Fibroblast of the aortic adventitia (primary cell): ENCODE measurements at places on chromosomes 6 and 20. TPM values are rescaled to one million over a fixed set of nuclear protein-coding genes. Genes with fewer than 3 reads are reported as not detected.

Gene CST2
- 0.36 TPM in 1 of 2 replicates, not detected in the other for total RNA-seq

- DNase-seq: no peak
Measured at GRCh38 chr6:157242791-157243190, 80.5 kb downstream of the TMEM242 start.

DNA sequence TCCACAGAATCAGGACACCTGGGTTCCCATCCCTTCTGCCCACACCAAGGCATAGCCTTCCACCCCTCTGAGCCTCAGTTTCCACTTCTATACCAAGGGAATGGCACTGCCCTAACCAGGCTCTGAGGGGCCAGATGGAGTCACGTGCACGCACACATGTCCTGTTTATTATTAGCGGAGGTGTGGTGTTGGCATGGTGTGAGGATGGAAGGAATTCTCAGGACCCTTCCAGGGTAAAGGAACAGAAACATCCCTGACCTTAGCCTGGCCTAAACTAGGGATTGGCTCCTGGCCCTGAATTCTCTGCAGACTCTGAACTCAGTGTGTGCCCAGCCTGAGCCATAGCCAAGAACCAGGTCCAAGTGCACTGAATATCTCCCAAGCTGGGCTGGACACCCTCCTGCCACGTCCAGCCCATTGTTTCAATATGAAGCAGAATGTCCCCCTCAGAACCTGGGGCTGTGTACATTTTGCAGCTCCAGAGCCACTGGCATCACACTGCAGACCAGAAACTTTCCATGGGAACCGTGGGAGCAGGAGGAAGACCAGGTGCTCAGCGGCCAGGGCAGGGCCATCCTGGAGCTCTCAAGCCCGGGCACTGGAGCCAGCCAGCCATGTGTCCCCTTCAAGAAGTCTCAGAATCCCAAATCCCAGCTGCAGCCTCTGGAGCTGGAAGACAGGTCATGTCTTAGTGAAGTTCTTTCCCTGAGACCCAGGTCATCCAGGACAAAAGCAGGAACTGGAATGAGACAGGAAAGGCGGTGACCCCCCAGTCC is 208.4 kb downstream of the ANKRD60 start:
- no peak for DNase-seq

Gene KCNB1
- 0.27 and 0.41 TPM in 2 replicates for total RNA-seq

Gene BMP5
- total RNA-seq: not detected in 2 replicates

DNA sequence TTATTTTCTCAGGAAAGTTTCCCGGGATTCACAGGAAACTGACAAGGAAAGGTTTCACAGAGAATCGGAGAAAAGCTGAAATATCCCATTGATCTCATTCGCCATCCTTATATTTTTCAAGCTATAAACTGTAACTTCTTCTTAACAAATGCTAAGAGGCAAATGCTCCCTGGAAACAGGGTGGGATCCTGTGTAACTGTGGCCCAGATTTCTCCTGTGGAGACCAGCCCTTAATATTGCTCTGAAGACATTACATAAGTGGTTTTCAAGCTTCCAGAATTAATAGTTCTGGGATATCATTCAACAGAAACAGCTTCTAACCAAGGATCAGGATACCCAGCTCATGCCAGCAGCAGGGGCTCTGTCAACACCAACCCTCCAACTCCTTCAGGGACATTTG is 69.2 kb downstream of the THBS2 start:
- DNase-seq: no peak

Gene CCN6
- not detected in 2 replicates for total RNA-seq

Gene GSTA1
- not detected in 2 replicates for total RNA-seq

Gene MAN1A1
- total RNA-seq: 93.1 and 175 TPM in 2 replicates

Gene ADAM33
- 68.6 and 145 TPM in 2 replicates for total RNA-seq

GRCh38 chr6:24387818-24388217 is 14.9 kb upstream of the MRS2 start:
- no peak for DNase-seq

DNA sequence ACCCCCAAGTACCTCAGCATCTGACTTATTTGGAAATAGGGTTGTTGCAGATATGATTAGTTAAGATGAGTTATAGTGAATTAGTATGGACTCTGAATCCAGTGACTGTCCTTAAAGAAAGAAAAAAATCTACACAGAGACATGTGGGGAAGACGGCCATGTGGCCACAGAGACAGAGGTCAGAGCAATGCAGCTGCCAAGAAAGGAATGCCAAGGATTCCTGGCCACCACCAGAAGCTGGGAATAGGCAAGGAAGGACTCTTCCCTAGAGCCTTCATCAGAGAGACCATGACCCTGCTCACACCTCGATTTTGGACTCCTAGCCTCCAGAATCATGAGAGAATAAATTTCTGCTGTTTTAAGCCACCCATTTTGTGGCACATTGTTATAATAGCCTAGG is 81.8 kb downstream of the FYN start:
- no peak for DNase-seq
